ENCODE measurements at places on chromosomes 5 and 9.

DNA sequence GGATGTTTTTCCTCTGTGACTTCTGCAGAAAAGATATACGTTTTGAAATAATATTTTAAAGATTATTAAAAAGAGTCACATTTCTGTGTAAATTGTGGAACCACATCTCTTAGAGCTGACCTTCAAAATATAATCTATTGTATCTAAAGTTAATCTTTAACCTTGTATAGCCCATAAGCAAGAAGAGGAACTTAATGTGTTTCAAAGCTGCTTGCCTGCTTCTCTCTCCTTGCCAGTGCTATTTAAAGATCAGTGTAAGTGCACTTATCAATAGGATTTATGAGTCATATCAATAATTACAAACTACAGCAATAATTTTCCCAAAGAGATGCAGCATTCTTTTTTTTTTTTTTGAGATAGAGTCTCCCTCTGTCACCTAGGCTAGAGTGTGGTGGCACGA lies 29.4 kb upstream of the GDA start:
- DNase-seq = no peak

DNA sequence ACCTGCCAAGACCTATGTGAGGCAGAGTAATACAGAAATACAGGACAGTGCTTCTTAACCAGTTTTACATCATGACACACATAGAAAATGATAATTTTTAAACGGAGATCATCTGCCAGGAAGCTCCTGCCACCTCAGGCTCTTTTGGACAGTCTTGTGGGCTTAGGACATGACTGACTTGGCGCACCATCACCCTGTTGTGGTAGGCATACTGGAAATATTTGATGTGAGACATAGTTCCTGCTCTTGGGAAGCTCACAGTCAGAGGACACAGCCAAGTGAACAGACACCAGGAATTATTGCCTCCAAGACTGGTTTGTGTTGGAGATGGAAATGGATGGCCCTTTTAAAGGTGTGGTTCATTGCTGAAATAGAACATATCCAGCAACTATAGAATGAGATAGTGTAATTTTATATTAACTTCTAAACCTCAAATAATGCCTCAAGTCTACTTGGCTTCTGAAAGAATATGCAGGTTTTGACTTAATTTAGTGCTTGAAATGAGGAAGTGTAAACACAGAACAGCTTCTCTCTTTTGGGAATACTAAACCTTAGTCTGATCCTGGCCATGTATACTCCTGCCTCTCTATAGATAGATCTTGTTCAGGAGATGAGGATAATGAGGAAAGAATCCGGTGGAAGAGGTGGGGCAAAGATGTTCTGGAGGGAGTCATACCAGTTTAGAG lies 19.7 kb downstream of the CPEB4 start:
- DNase-seq = no peak

DNA sequence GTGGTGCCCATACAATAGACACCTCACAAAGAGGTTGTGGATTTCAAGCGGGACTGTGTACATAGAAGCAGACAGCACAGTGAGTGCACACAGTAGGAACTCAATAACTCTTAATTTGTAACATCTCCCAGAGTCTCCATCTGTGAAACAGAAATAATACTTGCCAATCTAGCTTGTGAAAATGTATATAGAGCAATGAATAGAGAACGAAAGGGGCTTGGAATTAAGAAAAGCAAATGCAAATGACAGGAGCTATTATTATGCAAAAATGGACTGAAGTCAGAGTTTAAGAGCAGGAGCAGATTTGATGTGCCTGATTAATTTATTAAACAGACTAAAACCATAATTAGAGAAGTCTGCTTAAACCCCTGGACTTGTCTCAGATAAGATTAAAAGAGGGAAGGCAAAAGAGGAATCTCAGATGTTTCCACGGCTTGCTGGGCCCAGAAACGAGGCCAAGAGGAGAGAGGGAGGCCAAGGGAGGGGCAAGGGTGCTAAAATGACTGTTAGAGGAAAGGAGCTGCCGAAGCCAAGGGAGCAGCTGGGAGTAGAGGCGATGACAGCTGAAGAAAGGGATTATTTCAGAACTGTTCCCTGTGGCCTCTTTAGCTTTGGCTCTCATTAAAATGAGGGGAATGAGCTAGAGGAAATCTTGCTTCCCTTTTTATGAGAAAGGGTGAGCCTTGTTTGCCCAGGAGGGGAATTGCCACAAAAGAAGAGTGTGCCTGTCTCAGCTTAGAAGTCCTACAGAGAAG lies 72.1 kb downstream of the FEM1C start:
- DNase-seq = no peak

DNA sequence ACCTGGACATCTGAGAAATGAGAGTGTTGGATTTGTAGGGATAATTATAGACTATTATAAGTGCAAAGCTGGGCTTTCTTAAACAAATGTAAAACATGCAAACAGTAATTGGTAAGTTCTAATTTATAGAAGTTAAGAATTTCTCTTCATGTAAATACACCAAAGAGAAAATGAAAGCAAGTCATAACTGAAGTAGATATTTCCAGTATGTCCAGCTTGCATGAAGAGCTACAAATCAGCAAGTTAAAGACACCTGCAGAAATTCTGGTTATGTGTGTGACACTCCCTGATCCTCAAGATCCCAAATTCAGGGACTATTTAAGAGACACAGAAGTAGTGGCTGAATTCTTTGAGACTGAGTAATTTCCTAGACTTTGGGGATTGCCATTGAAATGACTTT lies 308.9 kb downstream of the TLE4 start:
- no peak for DNase-seq

DNA sequence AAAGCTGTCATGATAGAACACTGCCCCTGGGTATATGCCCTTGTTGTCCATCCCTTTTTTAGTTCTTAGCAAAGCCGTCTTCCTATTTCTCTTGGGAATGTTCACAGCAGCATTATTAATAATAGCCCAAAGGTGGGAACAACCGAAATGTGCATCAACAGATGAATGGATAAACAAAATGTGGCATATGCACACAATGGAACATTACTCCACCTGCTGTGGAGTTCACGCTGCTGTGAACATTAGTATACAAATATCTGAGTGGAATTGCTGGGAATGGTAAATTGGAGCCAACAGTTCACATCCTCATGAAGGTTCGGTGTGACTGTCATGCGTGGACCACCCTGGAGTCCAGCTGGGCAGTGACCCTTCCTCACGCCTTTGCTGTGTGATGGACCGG lies 36.5 kb upstream of the NUTM2G start:
- no peak for DNase-seq

DNA sequence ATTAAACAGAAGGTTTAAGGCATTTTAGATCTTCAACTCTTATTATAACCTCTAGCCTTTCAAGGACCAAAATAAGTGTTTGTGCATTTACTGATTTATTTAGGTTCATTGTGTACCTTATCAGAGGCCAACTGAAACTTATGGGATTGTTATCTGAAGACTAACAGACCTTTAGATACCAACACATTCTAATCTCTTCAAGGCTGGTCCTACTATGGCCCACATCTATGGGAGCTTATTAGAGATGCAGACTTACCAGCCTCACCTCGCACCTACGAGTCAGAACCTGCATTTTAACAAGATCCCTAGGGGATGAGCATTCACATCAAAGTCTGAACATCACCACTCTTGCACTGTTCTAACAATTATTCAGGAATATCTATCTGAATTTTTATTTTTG lies 1.9 kb downstream of the IARS1 start:
- no peak for DNase-seq

GRCh38 chr5:144207875-144208444 lies 37.3 kb downstream of the KCTD16 start:
- DNase-seq = no peak

DNA sequence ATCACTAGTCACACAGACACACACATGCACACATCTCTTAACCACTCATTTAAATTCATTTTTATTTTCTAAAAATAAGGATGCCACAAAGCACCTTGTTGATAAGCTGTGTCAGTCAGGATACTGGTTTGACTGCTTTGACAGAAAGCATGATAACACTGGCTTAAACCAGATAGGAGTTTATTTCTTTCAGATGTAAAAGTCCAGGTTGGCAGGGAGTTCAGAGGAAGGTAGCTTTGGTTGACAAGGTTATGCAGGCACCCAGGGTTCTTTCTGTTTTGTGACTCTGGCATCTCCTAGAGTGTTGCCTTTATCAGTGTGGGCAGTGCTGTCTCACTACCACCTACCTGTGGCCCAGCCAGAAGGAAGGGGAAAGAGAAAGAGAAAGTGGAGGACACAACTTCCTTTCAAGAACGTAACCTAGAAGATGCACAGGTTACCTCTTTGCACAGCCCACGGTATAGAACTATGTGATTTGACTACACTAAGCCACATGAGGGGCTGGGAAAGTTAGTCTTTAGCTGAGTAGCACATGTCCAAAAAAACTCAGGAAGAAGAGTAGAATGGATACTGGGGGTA lies 334.7 kb downstream of the OSTF1 start:
- DNase-seq = no peak

DNA sequence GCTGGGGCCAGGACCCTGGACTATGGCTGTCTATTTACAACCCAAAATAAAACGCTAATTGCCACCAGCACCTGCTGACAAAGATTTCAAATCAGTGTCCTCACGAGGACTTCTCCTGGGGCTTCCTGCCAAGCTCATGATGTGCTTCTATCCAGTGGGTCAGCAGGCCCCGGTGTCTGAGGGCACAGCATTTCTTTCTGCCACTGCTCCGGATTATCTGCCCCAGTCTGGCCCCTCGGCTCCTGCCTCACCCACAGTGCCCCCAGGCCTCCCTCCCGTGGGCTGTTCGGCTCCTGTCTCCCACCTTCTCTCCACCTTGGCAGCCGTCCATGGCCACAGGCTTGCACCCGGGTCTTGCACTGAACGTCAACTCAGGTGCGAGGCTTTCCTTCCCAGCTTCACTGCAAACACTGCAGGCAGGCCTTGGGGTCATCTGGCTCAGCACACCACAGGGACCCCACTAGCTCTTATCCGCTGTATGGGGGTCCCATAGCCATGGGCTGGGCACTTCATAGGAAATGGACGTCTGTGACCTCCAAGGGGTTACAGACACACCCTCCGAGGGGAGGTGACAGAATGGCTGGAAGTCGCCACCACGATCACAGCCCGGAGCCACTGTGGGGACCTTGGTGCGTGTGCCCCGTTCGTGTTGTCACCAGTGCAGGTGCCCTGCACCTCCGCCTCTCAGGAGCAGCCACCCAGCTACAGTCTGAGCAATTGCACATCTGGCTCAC lies 43.8 kb upstream of the FCN1 start:
- no peak for DNase-seq
